ENCODE measurements at places on chromosomes 2 and 18. TPM values are rescaled to one million over a fixed set of nuclear protein-coding genes. Genes with fewer than 3 reads are reported as not detected.

The KLHL41 gene
- total RNA-seq, result 0.21 TPM

The MTERF4 gene
- 50.2 TPM for total RNA-seq

The CDCA7 gene
- not detected for total RNA-seq

The REL gene
- 5.3 TPM for total RNA-seq

The SGO2 gene
- total RNA-seq, result 0.96 TPM

The PLEKHH2 gene
- total RNA-seq, result 15.0 TPM

DNA sequence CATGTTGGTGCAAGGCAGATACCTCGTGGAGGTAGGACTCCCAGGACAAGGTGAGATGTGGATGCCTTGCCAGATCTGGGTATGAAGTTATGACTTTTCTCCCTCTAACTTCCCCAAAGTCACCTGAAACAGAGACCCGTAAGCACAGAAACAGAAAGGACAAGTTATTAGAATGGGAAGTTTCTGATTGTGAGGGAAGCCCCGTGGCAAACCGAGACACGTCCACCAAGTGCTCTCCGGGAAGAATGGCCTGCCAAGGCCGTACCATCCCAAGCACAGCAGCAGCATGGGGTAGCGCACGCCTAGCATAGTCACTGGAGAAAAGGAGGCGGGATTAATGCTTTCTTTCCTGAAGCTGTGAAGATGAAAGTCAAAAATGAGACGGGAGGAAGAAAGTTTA, 110.6 kb downstream of the ZNF532 start:
- peaks cover 15% of the 10 kb centered on the region for H3K36me3 ChIP-seq
- peaks cover 8% of the 10 kb centered on the region for H3K4me1 ChIP-seq
- H3K4me3 ChIP-seq, result peak overlapping the region; percentile 28
- no peak for DNase-seq
- H3K27ac ChIP-seq, result peak overlapping the region; percentile 80

DNA sequence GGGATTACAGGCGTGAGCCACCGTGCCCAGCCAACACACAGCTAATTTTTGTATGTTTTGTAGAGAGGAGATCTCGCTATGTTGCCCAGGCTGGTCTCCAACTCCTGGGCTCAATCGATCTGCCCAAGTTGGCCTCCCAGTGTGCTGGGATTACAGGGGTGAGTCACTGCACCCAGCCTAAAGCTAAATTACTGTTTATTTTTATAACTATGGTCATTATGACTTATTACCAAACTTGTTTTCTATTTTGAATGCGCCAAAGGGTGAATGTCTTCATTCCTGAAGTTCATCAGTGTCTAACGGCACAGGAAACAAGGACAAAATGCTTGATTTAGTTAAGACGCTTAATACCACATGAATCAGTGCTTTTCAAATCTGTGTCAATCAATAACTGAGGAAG, 38.9 kb upstream of the GREB1L start:
- no peaks in the 10 kb centered on the region for H3K36me3 ChIP-seq
- no peak overlapping the region for H3K4me3 ChIP-seq
- H3K27ac ChIP-seq, result no peak overlapping the region

DNA sequence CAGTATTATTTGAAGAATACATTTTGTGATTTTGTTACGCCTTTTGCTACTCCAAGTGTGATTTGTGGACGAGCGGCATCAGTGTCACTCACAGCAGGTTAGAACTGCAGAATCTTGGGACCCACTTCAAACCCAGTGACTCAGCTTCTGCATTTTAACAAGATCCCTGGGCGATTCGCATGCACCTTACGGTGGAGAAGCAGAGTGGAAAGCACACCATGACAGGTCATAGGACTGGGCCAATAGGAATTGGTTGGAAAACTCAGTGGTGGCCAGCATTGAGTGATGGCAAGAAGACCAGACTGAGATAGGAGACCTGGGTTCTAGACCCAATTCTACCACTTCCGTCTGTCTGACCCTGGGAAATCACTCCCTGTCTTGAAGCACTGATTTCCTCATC, 26.3 kb downstream of the CTLA4 start:
- no peaks in the 10 kb centered on the region for H3K4me1 ChIP-seq
- H3K27ac ChIP-seq, result no peak overlapping the region
- no peaks in the 10 kb centered on the region for H3K36me3 ChIP-seq
- no peaks in the 10 kb centered on the region for H3K27me3 ChIP-seq
- no peak for DNase-seq
- H3K4me3 ChIP-seq, result no peak overlapping the region

- peaks cover 31% of the 10 kb centered on the region for H3K36me3 ChIP-seq
- H3K4me1 ChIP-seq, result peaks cover 5% of the 10 kb centered on the region
- no peak overlapping the region for H3K4me3 ChIP-seq
- no peaks in the 10 kb centered on the region for H3K27me3 ChIP-seq
- no peak overlapping the region for H3K27ac ChIP-seq
- no peak for DNase-seq
Observed at GRCh38 chr2:174577967-174578589, 19.5 kb downstream of the WIPF1 start.

DNA sequence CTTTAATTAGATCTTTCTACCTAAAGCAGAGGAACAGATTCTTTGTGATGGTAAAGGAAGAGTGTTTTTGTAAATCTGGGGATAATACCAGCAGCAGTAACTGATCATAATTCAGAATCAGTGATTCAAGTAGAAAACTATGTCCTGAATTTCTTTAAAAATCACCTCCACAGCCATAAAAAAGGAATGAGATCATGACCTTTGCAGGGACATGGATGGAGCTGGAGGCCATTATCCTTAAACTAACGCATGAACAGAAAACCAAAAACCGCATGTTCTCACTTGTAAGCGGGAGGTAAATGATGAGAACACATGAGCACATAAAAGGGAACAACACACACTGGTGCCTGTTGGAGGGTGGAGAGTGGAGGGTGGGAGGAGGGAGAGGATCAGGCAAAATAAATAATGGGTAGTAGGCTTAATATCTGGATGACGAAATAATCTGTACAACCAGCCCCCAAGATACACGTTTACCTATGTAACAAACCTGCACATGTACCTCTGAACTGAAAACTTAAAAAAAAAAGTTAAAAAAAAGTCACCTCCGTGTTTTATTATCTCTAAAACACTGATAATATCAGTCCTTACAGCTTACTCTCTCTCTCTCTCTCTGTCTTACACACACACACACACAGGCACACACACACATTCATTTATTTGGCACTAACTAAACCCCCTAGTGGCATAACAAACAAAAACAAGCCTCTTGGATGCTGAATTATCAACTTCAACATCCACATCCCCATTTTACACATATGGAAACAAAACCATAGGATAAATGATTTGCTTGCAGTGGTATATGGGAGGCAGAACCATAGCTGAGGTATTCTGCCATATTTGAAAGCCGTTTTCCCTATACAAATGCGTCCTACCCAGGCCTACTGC, 1.4 kb downstream of the TM4SF20 start:
- H3K4me3 ChIP-seq, result no peak overlapping the region
- H3K27me3 ChIP-seq, result no peaks in the 10 kb centered on the region
- H3K4me1 ChIP-seq, result no peaks in the 10 kb centered on the region
- H3K27ac ChIP-seq, result no peak overlapping the region
- no peak for DNase-seq
- no peaks in the 10 kb centered on the region for H3K36me3 ChIP-seq

DNA sequence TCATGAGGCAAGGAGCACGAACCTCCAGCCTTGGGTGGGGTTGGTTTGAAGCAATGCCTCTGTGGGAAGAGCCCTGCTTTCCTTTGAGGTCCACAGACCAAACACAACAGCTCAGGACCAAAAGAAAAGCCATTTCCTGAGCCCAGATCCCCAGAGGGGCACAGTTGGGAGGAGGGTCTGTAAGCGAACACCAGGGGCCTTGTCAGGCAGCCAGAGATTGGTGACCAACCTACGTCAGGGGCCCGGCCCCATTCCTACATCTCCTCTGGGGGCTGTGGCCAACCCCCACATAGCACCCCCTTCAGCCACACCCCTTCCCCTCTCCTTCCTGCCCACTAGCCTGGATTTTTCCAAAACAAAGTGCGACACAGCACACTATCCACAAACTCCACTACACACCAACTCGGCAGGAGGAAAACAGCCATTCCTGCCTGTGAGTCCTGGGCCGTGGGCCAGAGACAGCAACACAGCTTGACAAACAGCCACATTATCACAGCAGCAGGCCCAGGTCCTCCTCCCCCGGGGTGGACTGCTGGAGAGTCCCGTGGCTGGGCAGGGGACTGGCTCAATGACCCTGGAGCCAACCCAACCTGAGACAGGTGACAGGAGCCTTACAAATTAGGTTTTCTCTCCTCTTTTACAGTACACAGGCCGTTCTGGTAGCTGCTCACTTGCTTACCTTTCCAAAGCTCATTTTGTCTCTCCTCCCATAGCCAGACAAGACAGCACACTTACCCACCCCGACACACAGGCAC, 98.8 kb downstream of the TNS1 start:
- H3K4me1 ChIP-seq, result peaks cover 37% of the 10 kb centered on the region
- peak overlapping the region; percentile 100 for H3K27ac ChIP-seq
- H3K36me3 ChIP-seq, result peaks cover 56% of the 10 kb centered on the region
- H3K27me3 ChIP-seq, result no peaks in the 10 kb centered on the region
- DNase-seq, result peak; percentile 96
- H3K4me3 ChIP-seq, result peak overlapping the region; percentile 48

DNA sequence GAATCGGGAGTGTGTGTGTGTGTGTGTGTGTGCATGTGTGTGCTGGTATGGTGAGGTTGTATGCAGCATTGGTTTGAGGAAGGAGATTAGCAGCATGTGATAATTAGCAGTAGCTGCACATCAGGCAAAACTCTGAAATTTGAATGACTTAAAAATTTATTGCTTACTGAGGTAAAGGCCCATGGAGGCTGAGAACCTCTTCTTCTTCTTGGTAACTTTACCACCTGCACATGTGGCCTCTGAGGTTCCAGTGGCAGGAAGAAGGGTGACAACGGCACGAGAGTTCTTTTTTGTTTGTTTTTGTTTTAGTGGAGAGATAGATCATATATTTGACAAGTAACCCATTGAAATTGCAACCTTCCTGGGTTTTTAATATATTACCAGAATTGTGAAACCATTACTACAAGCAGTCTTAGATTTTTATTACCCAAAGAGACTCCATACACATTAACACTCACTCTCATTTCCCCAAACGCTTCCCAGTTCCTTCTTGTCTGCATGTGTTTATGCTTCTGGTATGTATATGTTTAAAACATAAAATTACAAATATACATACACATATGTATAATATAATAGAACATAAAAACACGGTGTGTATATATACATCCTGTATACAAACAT, 292.1 kb downstream of the PTGR3 start:
- DNase-seq, result no peak
- no peaks in the 10 kb centered on the region for H3K4me1 ChIP-seq
- H3K27ac ChIP-seq, result no peak overlapping the region
- no peak overlapping the region for H3K4me3 ChIP-seq
- H3K36me3 ChIP-seq, result no peaks in the 10 kb centered on the region

- H3K4me3 ChIP-seq, result no peak overlapping the region
- peaks cover 15% of the 10 kb centered on the region for H3K4me1 ChIP-seq
- no peaks in the 10 kb centered on the region for H3K27me3 ChIP-seq
- no peak for DNase-seq
- H3K36me3 ChIP-seq, result no peaks in the 10 kb centered on the region
- peak overlapping the region; percentile 45 for H3K27ac ChIP-seq
Observed at GRCh38 chr2:11393711-11394236, 49.3 kb upstream of the ROCK2 start.

DNA sequence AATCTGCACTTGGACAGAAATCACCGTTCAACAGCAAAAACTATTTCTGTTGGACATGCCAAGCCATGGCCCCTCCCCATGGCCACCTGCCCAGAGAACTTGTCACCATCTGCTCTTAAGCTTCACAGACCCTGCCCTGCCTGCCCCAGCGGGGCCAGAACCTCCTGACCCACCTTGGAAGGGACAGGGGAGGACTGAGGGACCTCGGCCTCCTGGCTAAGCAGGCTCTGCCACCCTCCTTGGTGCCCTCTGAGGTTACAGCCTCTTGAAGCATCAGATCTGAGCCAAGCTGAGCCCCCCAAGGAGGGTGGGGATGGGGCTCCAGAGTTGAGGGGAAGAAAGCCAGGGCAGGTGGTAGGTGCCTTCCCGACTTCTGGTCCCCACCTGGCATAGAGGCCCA, 6.5 kb downstream of the TEX261 start:
- H3K27ac ChIP-seq, result peak overlapping the region; percentile 31
- peaks cover 8% of the 10 kb centered on the region for H3K4me1 ChIP-seq
- H3K36me3 ChIP-seq, result peaks cover 22% of the 10 kb centered on the region
- no peak for DNase-seq
- H3K4me3 ChIP-seq, result no peak overlapping the region
- no peaks in the 10 kb centered on the region for H3K27me3 ChIP-seq

GRCh38 chr2:144702051-144702450, 182.1 kb upstream of the ZEB2 start:
- no peak for DNase-seq
- no peak overlapping the region for H3K4me3 ChIP-seq
- H3K36me3 ChIP-seq, result no peaks in the 10 kb centered on the region
- H3K27me3 ChIP-seq, result no peaks in the 10 kb centered on the region
- no peak overlapping the region for H3K27ac ChIP-seq

GRCh38 chr2:29699045-29699444, 222.3 kb downstream of the ALK start:
- no peak for DNase-seq
- no peaks in the 10 kb centered on the region for H3K27me3 ChIP-seq
- no peaks in the 10 kb centered on the region for H3K36me3 ChIP-seq
- no peak overlapping the region for H3K4me3 ChIP-seq
- H3K27ac ChIP-seq, result no peak overlapping the region

Data from ascending aorta (tissue), 2 donors.